Stimulated activated CD4-positive, alpha-beta T cell treated with anti-CD3 and anti-CD28 coated beads, Interleukin-12 subunit alpha, Interleukin-12 subunit beta, amount 100 ng/mL, for 48 hours (primary cell): ENCODE measurements at places on chromosomes 6 and 20.

DNA sequence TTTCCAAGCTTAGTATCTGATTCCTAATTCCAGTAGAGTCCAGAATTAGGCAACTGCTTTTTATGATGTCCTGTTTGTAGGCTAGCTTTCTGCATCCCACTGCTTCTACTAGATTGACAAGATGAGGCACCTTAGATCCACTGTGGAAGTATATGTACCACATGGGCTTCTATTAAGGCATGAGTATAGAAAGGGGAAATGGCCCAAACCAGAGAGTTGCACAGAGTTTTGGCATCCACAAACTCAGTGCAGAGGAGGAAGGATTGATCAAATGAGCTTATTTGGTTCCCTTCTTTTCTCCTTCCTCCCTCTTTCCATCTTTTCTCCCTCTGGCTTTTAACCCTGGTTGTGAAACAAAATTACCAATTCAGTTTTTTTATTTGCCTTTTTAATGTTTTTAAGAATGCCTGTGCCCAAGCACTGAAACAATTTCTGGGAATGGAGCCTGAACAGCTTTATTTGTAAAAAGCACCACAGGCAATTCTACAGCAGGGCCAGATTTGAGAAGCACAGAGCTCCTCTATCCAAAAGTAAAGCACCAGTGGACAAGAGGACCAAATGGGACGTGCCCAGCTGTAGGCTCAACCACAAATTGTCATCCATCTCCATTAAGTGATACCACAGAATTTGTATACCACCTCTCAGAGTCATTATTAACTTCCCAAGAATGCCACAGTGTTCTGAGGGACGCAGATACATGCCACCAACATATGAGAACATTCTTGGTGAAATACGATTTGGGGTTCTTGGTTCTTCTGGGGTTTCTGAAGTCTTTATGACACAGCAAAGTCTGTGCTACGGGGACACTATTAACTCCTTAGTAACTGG, 969.1 kb downstream of the KIF16B start:
- DNase-seq = no peak

GRCh38 chr6:6631053-6631452, 42.5 kb downstream of the LY86 start:
- DNase-seq = no peak

DNA sequence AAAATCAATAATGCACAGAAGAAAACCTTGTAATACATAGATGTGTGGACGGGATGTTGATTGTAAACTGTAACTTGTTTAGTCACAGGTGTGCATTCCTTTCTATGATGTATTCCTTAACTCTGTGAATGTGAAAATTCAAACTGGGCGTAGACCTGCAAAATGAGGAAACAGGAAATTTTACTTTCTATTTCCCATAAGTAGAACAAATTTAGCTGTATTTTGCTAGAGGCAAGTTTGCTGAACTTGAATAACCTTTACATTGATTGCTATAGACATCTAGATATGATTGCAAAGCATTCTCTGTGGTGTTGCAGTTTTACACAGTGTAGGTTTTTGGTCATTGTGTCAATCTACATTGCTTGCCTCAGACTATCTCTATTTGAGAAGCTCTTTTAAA, 368.4 kb upstream of the MAN1A1 start:
- no peak for DNase-seq

DNA sequence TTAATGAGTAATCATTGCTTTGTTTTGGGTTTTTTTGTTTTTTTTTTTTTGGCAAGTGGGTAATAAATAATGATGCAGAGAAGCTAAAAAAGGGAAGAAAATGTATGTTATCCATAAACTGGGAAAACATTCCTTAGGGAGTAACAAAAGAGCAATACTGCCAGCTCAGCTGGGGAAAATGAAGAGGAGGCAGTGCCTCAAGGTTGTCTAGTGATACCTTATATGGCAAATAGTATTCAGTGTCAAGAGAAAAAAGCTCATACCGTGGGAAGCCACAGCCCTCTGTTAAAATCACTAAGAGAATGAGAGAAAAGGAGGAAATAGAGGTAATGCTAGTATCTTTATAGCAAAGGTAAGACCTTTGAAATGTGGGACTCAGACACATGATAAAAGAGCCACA, 47.1 kb upstream of the SMLR1 start:
- no peak for DNase-seq

GRCh38 chr6:11374036-11375010, 141.9 kb upstream of the NEDD9 start:
- peak; percentile 55 for DNase-seq

DNA sequence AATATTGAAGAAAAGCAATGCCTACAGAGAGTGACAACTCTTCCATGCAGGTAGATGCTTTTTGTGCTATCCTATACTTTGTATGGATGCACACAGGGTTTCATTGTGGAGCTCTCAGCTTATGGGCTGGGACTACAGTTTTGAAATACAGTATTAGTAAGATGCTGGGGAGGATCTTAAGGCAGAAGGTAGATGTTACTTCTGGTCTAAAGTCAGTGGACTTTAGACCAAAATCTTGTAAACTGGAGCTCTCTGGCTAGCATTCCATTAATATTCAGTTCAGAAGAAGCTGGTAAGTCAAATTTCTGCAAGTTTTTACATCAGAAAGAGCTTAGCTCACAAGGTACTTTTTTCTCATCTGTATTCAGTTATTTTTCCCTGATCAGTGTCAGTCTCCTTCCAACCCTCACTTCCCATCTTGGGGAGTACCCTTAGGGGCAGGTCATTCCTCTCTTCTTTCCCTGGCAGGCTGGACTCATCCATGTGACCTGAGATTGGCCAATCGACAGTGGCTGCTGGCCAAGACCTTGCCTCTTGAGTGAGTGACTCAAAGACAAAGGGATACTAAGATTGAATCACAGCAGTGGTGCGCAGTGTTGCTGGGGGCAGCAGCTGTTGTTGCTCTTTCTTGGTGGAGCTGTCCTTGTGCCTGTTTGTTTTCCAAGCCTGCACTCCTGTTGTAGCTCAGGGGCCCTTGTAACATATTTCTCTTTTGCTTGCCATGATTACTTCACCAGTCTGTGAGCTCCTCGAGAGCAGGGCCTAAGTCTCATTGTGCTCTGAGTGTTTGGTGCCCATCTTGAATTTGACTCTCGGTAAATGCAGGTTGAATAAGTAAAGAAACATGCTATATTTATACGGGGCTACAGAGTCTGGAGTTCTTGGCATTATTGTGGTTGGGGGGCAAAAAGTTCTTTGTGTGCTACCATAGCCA, 2.8 kb upstream of the PHF20 start:
- peak; percentile 38 for DNase-seq

- DNase-seq = no peak
Measured at GRCh38 chr6:38975621-38976049, 72.9 kb upstream of the GLP1R start.

DNA sequence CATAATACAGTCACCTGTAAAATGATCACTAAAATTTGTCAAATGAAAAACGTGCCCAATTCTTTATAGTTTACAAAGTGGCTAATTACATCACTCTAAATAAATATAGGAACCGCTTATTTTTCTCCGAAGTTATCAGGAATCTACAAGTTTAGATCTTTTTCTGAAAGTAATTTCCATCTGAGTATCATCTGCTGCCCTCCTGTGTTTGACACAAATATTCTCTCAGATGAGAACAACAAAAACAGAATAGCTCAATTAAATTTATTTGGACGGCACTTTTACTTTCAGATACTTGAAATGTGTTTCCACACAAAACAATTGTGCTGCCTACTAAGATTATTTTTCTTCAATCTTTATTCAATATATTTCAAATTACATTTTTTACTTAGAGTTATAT, 5.0 kb downstream of the SF3B5 start:
- no peak for DNase-seq

- no peak for DNase-seq
Measured at GRCh38 chr20:44054118-44054517, 132.9 kb downstream of the JPH2 start.

DNA sequence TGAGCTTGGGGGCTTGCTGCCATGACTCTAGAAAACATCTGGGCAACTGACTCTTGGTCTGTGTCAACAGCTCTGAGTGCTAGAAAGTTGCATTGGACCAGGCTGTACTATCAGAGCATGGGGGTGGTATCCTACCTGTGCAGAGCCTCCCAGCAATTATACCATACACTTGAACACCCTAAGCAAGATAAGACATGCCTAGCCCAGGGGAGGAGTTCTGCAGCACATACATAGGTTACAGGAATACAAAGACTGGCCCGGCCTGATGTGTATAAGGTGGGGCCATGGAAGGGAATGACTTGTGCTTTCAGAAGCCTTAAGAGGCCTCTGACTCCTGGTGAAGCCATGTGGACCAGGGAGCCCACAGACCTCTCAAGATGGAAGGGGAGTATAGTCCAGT, 11.4 kb upstream of the MOCS1 start:
- no peak for DNase-seq

GRCh38 chr6:71420693-71421328, 132.2 kb downstream of the OGFRL1 start:
- no peak for DNase-seq

- no peak for DNase-seq
Measured at GRCh38 chr6:52325695-52326471, 36.1 kb upstream of the PAQR8 start.

GRCh38 chr6:28003059-28003458, 46.0 kb downstream of the OR2B6 start:
- DNase-seq = no peak

DNA sequence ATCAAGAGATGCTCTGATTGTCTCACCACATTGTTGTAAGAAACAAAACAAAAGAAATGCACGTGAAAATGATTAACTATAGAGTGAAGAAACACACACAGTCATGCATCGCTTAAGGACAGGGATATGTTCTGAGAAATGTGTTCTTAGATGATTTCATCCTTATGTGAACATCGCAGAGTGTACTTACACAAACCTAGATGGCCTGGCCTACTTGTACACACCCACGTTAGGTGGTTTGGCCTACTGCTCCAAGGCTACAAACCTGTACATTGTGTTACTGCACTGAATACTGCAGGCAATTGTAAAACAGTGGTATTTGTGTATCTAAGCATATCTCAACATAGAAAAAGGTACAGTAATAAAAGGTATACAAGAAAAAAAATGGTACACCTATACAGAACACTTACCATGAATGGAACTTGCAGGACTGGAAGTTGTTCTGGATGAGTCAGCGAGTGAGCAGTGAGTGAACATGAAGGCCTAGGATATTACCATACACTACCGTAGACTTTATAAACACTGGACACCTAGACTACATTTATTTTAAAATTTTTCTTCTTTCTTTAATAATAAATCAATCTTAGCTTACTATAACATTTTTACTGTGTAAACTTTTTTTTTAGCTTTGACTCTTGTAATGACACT, 48.6 kb downstream of the FKBP5 start:
- DNase-seq = no peak

GRCh38 chr6:37575221-37575620, 75.5 kb upstream of the CCDC167 start:
- DNase-seq = no peak

DNA sequence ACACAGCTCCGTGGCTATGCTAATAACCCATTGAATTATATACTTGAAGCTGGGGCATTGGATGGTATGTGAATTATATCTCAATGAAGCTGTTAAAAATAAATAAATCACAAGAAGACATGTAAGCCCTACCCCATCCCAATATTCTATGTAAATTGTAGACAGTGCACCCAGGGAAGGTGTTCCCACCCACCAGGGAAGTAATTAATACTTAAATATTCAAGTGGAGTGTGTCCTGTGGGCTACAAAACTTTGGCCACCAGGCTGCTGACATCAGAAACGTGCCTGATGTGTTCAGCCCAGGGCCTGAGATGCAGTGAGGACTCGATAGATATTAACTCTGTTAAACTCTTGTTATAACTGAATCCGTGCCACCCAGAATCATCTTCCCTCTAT, 240.4 kb upstream of the RREB1 start:
- no peak for DNase-seq

GRCh38 chr6:157513004-157513603, 132.1 kb downstream of the ZDHHC14 start:
- no peak for DNase-seq

DNA sequence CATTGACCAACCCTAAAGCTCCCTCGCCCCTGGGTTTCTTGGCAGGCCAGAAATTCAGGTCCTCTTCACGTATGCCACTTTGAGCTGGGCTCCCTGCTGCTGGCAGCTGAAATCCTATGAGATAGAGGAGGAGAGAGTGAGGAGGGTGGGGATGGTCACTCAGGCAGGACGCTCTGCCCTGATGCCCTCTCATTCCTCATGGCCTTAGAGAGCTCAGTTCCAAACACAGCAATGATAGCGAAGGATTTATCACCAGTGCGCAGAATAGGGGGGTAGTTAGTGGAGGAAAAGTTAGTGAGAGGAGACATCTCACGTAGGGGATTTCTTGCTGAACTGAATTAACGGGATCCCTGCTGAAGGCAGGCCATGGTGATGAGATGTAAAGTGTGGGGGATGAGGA, 84.2 kb upstream of the PMEPA1 start:
- DNase-seq = no peak

DNA sequence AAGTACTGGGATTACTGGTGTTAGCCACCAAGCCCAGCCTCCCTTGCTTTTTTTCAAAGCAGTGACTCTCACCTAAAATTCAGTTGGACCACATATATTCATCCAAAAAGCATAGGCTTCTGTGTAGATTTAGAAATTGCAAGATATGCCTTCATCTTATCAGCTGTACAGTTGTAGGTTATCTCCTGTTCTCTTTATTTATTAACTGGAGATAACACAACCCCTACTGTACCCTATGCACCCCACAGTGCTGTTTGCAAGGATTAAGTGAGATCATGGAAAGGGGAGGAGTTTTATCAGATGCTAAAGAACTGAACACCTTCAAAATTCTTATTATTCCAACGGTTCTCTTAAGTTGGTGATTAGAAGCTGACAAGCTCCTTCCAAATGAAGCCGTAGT, 164.4 kb upstream of the JARID2 start:
- no peak for DNase-seq

DNA sequence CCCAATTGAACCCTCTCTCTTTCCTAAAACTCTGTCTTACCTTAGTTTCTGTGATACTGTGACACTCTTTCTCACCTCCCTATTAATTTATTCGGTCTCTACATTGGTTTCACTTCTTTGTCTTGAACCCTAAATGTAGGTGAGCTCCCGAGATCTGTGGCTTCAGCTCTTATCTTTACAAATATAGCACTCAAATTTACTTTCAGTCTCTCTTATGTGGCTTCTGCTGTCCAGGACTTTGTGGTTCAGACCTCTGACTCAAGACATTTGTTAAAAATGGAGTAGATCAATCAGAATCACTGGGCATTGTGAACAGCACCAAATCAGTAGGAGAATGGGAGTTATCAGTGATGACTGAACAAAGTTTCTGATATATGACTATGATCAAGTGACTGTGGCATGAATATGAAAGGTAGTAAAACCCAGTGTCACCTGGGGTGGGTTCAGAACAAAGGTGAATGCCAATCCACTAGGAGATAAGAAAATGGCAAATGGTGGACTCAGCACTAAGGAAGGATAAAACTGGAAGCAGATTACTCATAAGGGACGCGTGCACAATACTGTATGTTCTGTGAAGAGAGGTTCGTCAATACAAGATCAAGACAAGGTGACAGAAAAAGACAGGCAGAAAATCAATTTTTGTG, 27.2 kb downstream of the IL17F start:
- no peak for DNase-seq

- DNase-seq = no peak
Measured at GRCh38 chr20:33337119-33337518, 54.1 kb downstream of the BPIFB1 start.
